ENCODE measurements at places on chromosomes 12 and 14. TPM values are rescaled to one million over a fixed set of nuclear protein-coding genes. Genes with fewer than 3 reads are reported as not detected.

Gene OVCH1
- total RNA-seq = 0.57 TPM

GRCh38 chr12:20646239-20646827 lies 48.8 kb upstream of the SLCO1C1 start:
- H3K4me3 ChIP-seq = no peak overlapping the region
- H3K4me1 ChIP-seq = no peaks in the 10 kb centered on the region
- H3K36me3 ChIP-seq = no peaks in the 10 kb centered on the region
- H3K27me3 ChIP-seq = no peaks in the 10 kb centered on the region
- no peak overlapping the region for H3K27ac ChIP-seq

GRCh38 chr14:93317210-93317874 lies 15.5 kb downstream of the BTBD7 start:
- no peak overlapping the region for H3K4me3 ChIP-seq
- H3K27ac ChIP-seq = no peak overlapping the region
- H3K27me3 ChIP-seq = no peaks in the 10 kb centered on the region
- DNase-seq = no peak

DNA sequence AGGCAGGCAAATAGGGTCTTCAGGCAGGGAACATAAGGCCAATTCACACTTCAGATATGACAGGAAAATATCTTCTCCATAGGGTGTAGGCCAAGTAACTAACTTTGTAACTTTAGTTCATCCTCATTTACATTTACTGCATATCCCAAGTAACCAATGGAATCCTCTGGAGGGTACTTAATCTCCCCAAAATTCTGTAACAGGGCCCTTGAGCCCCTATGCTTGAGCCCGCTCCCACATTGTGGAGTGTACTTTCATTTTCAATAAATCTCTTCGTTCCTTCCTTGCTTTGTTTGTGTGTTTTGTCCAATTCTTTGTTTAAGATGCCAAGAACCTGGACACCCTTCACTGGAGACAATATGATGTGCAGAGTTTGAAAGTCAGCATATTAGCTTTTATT lies 45.3 kb downstream of the FSCB start:
- no peak overlapping the region for H3K27ac ChIP-seq
- no peak for DNase-seq
- H3K4me1 ChIP-seq = no peaks in the 10 kb centered on the region
- H3K36me3 ChIP-seq = no peaks in the 10 kb centered on the region
- no peak overlapping the region for H3K4me3 ChIP-seq

DNA sequence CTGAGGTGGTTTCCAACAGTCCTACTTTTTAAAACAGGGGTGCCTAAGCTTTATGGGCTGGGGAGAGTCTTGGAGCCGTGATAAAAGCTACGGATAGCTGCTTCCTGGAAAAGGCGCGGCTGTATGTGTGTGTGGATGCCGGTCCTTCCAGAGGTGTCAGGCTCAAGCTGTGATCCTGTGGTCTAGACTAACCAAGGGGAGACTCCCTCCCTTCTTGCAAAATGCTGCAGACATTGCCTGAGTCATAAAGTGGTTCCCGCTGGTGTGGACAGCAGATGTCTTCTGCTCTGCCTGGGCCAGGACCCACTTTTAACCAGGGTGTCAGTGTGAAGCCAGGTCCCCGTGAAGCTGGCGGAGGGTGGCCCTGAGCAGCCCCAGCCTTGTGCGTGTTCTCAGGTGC lies 37.8 kb downstream of the CCDC92 start:
- H3K4me3 ChIP-seq = no peak overlapping the region
- no peaks in the 10 kb centered on the region for H3K4me1 ChIP-seq
- DNase-seq = no peak
- no peak overlapping the region for H3K27ac ChIP-seq
